Omental fat pad (tissue), 4 donors: ENCODE measurements at places on chromosomes 7 and 10.

DNA sequence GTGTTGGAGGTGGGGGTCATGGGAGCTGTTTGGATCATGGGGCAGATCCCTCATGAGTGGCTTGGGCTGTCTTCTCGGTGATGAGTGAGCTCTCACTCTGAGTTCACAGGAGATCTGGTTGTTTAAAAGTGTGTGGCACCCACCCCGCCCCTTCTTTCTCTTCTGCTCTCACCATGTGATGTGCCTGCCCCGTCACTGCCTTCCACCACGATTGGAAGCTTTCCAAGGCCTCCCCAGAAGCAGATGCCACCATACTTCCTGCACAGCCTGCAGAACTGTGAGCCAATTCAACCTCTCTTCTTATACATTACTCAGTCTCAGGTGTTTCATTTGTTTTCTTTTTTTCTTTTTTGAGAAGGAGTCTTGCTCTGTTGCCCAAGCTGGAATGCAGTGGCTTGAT, 170.0 kb downstream of the PTPN20 start:
- DNase-seq = no peak

- DNase-seq = no peak
Observed at GRCh38 chr7:134317434-134317833, 704 bp upstream of the SLC35B4 start.

DNA sequence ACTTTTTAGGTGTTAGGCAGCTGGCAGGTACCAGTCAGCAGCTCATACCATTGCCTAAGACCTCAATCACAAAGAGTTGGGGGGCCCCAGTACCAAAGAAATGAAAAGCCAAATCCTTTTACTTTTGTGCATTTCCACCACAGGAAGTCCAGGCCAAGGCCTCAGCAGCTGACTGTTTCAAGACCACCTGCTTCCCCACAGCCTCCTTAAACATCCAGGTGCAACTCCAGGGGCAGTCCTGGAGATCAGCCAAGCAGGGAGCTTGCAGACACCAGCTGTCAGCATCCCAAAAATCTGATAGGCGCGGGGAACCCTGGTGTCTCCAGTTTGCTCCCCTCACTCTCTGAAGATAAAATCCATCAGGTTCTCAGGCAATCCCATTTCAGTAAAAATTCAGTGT, 91.5 kb upstream of the EFCAB10 start:
- no peak for DNase-seq

DNA sequence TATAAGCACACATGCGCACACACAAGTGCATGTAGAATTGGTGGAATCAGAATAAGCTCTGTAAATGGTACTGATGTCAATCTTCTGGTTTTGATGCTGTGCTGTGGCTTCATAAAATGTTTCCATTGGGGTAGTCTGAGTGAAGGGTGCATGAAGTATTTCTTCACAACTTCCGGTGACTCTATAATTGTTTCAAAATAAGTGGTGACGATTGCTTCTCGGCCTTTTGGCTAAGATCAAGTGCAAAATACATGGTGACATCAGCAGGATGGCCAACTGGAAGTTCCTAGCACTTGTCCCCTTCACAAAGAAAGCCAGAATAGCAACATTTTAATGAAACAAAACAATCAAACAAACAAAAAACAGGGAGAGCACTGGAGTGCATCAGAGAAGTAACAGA, 41.6 kb upstream of the CAMK2B start:
- DNase-seq = no peak
